ENCODE measurements at places on chromosomes 12 and 14.

DNA sequence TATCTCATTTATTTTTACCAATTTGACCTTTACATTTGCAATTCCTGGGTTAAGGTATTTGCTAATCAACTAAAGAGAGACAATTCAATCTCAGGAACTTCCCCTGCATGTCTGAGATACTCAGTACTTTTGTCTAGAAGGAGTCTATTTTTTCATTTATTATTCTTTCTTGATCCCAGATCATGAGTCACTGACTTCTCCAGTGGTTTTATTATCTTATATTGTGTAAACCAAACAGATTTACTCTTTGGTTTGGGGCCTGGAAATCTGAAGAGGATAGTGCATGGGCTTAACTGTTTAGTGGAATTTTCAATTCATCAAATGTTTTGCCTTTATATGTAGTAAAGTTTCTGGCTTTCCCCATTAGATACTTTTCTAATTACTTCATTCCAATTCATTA lies 185.4 kb downstream of the ALG10B start:
- DNase-seq, result no peak

- no peak for DNase-seq
These were observed 14.4 kb upstream of the CD27 start for GRCh38 chr12:6430124-6430989.

GRCh38 chr12:80019691-80020090 lies 79.6 kb upstream of the OTOGL start:
- DNase-seq, result no peak

DNA sequence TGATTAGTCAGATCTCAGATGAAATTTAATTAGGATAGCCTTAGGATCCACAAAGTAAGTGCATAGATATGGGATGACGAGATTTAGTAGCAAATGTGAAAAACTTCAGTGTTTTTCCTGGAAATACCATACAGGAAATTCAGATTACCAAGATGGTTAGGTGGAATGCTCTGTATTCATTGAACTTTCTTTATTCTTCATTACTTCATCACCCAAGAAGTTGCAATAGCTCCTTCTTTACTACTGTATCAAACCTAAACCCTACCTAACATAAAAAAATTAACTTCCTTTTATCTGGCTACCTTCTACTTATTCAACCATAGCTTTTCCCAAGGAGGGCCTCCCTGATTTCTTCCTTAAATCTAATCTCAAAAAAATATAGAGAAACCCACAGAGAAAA lies 100.4 kb downstream of the TTC6 start:
- no peak for DNase-seq

GRCh38 chr12:41039461-41039860 lies 148.7 kb upstream of the PDZRN4 start:
- no peak for DNase-seq

- no peak for DNase-seq
These were observed 440.1 kb upstream of the CCDC196 start for GRCh38 chr14:66046035-66046434.

DNA sequence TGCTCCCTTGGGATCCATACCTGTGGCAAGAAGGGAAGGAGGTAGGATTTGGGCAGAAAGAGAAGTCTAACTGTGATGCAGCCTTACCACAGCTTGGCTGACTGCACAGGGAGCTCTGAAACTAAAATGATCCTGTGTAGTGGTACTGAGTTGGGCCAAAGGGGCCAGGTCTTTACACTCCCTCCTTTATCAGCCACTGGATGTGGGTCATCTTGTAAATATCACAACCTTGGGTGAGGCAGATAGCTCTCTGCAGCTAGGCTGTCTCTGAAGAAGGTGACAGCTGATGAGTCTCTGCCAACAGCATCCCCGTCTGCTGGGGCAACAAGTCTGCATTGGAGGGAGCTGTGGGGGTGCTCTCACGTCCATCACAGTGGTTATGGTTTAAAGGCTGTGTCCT lies 95.9 kb upstream of the CAND1 start:
- DNase-seq, result no peak

Measured in stimulated activated CD8-positive, alpha-beta memory T cell treated with anti-CD3 and anti-CD28 coated beads, Interleukin-12 subunit alpha, Interleukin-12 subunit beta, amount 100 ng/mL, for 4 hours (primary cell).